Tibial nerve (tissue), 4 donors: ENCODE measurements at places on chromosomes 3 and 15. TPM values are rescaled to one million over a fixed set of nuclear protein-coding genes. Genes with fewer than 3 reads are reported as not detected.

Gene YEATS2
- 45.0 TPM for total RNA-seq

Gene PLA2G4D
- total RNA-seq, result not detected

Gene PLA2G4F
- not detected for total RNA-seq

Gene RAB6B
- 1.4 TPM for total RNA-seq
